Activated T-helper 1 cell treated with anti-CD3 and anti-CD28 coated beads, Interleukin-12 subunit alpha, Interleukin-12 subunit beta, Interleukin-2, Interleukin-4 antibody, amounts not matched to agents 30 ng/mL and 10 ng/mL and 1 ng/mL, durations not matched to agents 14 hours and 24 hours and 36 hours (primary cell): ENCODE measurements at places on chromosomes 1 and 21.

DNA sequence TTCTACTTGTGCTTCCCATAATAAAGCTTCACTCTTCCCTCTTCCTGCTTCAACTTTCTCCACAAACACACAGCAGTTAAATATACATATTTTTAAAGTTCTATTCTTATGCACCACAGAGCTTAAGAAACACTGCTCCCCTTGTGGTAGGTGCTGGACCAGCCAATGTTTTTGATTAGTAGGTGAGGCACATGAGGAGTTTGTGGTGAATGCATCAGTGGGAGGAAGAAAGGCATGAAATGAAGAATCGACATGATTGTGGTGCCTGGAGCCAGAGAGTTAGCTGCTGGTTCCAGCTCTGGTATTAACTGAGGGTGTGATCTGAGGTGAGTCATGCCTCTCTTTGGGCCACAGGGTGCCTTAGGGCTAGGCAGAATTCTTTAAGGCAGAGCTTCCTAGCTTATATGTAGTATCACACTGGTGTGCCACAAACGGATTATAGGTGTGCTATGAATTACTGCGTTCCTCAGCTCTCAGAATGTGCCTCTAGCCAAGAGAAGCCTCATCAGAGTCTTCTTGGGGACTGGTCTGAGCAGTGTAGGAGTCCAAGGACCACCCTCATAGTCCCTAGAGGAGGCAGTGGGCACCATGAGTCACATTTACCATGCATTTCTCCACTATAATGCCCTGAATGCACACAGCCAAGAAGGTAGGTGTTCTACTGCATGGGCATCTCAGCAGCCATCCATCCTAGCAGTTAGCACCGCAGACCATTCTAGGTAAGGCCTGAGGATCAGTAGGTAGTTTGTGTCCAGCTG, 97.4 kb upstream of the SGIP1 start:
- peak; percentile 34 for DNase-seq

DNA sequence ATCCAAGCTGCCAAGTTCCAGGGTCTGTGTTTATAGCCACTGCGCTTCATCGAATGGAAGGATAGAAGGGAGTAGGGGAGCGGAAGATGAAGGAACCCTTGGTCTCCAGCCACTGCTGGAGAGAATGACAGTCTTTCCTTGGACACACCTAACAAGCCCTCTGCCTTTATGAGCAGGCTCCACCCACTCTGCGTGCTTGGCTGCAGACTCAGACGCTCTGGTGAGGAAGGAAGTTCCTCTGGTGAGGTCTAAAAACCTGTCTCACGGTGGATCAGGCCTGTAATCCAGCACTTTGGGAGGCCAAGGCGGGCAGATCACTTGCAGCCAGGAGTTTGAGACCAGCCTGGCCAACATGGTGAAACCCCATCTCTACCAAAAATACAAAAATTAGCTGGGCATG, 55.4 kb downstream of the MATN1 start:
- no peak for DNase-seq

DNA sequence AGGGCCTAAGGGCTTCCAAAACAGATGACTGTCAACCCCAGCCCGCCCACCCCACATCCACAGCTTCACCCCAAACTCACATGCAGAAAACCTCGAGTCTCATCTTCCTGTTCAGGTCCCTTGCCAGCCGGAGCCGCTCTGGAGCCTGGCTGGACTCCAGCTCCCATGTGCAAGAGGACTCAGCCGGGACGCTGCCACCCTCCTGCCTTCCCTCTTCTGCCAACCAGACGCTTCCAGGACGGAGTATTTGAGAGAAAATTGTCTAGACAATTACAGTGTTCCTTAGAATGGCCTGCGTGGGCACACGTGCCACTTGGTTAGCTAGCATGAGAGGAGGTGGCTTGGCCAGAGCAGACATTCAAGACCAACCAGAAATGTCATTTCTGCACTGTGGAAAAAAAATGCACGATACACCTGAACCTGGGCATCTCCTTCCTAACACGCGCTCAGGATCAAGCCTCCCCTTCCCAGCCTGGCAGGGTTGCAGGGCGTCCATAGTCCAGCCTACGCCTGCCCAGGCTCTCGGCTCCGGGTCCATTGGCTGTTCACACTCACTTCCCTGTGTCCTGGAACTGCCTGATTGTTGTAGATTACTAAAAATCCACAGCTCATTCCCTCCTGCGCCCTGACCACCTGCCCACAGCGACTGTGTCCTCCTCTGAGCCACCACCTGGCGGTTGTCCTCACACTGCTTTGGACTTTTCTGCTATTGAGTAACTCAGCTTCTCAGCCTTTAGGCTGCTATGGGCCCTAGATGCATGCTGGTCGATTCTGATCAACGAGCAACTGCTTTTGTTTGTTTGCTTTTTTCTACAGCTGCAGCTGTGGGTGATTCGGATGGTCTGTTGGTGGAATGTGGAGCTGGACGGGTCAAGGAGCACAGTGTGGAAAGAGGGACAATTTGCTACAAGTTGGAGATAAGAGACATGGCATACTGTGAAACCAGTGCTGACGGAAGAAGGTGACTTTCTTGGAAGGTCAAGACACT, at the start of gene CLDN14:
Gene CLDN14, minus strand, starts transcription at position 708 of the 988 bp plus-strand sequence. CDS start 18,427 bp downstream, outside the sequence.
- no peak for DNase-seq

GRCh38 chr1:186869526-186870228, 40.9 kb downstream of the PLA2G4A start:
- no peak for DNase-seq

- no peak for DNase-seq
These were observed 32.8 kb upstream of the PKP1 start for GRCh38 chr1:201250326-201251011.

DNA sequence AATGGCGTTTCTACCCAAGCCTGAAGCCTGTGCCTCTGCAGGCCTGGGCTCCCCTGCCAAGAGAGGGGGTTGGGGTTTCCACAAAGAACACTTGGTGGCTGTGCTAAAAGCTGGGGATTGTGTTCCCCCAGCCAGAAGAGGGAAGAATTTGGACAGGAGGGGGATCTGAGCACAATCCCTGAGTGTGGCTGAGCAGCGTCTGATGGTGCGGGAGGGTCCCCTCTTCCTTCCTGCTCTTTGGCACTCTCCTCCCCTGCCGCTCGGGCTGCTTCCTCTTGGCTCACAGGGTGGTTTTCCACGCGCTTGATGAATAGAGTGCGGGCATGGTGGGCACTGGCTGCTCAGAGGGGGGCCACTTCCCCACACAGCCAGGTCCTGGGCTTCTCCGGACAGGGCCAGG, 3.7 kb downstream of the GPR37L1 start:
- no peak for DNase-seq

DNA sequence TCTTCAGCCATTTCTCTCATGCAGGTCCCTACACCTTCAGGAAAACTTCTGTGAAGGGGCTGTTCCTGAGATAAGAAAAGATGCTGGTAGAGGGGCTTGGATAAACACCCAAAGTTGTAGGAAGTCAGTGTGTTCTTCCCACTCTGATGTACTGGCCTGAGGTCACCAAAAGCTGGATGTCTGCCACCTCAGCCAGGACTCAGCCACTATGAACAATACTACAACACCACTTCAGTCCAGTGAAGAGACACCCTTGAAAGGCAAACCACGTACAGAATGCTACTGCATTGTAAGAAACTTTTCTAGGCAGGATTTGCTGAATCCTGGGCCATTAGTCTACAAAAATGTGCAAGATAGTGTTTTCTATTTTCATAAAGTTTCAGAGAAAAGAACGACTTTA, 2.4 kb downstream of the PTPN14 start:
- DNase-seq: no peak

DNA sequence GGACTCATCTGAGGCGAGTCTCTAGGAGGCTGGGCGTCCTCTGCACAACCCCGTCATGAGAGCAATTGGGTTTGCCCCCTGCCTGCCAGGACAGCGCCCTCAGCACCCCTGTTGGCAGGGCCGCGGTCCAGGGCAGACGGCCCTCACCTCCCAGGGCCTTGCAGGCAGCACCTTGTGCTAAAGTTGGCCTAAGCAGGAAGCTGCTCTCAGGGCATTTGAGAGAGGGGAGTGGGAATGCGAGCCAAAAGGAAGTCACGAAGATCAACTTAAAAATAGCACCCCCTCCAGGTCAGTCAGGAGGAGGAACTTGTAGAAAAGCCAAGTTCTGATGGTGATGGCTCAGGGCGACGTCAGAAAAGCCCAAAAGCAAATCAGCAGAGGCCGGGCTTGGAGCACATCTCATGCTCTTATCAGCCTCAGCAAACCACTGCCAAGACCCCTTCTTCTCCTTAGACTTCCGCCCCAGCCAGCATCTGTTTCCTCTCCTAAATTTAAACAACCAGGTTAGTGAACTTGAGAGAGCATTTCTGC, 12.6 kb upstream of the ADORA3 start:
- no peak for DNase-seq

DNA sequence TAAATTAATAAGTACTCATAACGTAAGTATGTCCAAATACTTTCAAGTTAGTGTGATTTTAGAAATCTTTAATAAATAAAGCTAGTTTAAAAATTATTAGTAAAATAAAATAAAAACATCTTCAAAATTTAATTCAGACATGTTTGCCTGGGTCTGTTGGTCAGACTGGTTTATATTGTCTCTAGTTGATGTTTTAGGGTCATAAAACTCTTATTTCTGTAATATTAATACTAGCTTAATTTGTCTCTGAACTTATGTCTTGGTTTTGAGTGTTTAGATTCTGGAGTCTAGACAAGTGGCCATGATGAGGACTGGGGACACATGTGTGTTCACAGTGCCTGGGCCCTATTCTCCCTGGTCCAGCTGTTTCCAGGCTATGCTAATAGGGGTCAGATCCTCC, 184.5 kb upstream of the TNR start:
- DNase-seq: no peak

DNA sequence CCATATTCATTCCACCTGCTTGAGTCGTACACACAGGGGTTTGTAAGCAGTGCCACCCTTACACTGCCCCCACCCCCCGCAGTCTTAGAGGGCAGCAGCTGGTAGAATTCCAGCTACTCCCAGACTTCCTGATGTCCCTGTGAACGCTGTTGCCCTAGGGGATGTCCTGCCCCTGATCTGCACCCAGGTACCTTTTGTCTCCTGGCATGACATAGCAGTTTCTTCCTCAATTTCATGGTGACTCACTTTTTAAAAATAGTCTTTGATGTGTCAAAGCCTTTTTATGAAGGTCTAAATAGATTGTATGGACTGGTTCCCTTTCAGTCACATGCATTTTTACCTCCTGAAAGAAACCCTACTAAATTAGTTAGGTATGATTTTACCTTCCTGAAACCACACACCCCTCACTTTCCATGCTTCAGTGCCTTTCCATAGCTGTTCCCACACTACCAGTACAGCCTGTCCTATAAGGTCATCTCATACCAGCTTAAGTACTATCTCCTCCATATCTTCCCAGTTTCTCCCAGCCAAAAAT, 76.4 kb downstream of the ST3GAL3 start:
- no peak for DNase-seq

GRCh38 chr21:14239281-14239680, 23.3 kb downstream of the RBM11 start:
- no peak for DNase-seq

GRCh38 chr1:25442178-25442577, 11.5 kb downstream of the MACO1 start:
- DNase-seq: no peak

DNA sequence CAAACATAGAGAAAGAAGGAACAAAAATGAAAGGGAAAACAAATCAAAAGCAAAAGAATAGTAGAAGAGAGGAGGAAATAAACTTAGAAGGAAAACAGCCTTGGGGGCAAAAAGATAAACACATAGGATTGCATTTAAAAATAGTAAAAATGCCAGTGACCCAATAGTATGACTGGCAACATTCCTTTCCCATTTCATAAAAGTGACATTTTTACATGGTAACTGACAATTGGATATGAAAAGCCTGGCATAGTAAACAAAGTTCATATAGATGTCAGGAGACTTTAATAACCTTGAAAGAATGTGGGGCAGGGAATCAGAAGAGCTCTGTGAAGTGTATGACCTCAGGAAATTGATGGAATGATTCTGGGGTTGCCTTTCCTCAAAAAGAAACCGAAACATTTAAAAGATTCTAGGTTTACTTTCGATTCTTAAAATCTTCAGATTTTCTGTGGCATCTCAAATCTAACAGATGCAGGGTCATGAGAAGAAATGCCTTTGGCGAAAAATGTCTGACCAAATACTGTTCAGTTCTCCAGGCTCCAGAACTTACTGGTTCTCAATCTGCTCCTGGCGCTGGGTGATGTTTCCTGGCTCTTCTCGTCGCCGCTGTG, 33.7 kb downstream of the SPTA1 start:
- no peak for DNase-seq

GRCh38 chr21:43872531-43873197, 7.6 kb downstream of the AGPAT3 start:
- no peak for DNase-seq

DNA sequence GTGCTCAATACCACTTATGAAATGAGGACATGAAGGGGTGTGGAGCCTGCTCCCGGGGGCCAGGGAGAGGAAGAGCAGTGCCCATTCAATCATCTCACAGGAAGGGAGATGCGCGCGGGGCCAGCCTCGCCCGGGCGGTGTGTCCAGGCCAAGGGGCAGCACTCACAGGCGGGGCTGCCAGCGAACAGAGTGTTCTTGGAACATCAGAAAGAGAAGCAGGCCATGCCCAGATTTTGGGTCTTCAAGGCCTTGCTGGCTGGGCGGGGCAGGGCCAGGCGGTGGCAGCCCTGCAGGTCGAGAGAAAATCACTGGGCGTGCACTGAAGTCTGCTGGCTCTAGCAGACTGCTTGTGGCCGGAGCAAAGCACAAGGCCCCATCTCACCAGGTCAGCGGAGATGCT, 168.6 kb downstream of the PRDM16 start:
- no peak for DNase-seq

DNA sequence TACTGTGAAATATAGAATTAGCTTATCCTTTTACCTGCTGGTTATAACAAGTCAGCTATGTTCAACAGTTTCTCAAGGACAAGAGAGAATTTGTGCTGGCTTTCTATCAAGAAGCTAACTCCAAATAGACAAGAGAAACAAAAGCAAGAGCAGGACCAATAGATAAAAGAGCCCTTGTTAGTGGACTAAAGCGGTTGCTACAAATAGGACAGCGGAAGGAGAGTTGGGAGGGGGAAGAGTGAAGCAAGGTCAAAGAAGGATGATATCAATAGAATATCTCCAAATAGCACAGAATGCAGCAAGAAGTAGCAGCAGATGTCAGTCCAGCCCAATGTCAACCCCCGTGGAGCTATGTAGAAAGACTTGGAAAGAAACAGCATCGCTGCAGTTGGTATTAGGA, 53.0 kb upstream of the AKT3 start:
- no peak for DNase-seq

GRCh38 chr21:42829417-42829816, 49.9 kb downstream of the WDR4 start:
- DNase-seq: no peak

DNA sequence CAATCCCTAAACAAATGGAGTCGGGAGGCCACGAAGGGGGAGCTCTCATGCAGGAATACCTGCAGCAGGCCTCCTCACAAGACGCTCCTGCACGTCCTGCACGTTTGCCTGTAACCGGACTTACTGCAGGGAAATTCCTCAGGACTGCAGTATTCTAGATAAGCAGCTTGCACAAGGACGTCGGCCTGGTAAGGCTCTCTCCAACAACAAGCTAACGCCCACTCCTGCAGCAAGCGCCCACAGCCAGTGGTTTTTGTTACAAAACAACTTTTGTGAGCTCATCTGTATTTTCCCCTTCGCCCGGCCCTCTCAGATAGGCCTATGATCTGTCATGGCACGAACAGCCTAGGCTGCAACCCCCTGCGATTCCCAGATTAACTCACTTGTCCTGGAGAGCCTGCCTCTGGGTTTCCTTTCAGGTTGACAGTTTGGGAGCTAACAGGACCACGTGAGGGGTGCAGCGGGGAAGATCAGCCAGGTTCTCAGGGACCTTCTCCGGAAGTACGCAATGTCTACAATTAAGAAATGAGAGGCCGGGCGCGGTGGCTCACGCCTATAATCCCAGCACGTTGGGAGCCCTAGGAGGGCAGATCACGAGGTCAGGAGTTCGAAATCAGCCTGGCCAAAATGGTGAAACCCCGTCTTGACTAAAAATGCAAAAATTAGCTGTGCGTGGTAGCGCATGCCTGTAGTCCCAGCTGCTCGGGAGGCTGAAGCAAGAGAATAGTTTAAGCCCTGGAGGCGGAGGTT, 921 bp upstream of the MIB2 start:
- peak; percentile 54 for DNase-seq
